Bone marrow (tissue), 2 donors: ENCODE measurements at places on chromosomes 4 and X.

GRCh38 chrX:119708936-119709335 is 16.0 kb upstream of the SEPTIN6 start:
- no peak for DNase-seq

DNA sequence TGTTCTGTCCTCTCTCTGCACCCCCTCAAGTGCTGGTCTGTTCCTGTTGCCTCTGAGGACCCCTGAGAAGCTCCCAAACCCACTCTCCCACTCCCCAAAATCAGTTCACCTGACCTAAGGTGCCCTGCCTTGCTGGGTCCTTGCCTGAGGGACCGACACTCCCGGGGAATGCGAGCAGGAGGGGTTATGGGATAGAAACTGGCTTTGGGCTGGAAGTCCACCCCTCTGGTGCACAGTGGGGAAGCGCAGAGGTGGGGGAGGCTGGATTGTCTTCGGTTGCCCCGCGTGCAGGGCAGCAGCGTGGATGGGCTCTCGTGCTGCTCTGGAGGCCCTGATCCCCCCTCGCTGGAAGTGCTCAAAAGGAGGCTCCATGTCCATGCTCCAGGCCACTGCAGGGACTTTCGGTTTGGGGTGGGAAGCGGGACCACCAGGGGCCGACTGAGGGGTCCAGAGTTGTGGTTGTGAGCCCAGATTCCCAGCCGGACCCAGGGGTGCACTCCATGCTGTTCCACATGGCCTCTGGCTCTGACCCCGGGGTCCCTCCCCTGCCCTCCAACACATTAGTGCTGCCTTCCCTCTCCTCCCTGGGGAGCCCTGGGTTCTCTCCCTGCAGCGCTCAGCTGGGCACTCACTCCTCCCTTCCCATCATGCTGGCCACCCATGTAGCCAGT is 7.6 kb downstream of the SORCS2 start:
- DNase-seq = no peak

- DNase-seq = peak; percentile 92
These were observed 47.0 kb downstream of the SPRY1 start for GRCh38 chr4:123443401-123444289.

DNA sequence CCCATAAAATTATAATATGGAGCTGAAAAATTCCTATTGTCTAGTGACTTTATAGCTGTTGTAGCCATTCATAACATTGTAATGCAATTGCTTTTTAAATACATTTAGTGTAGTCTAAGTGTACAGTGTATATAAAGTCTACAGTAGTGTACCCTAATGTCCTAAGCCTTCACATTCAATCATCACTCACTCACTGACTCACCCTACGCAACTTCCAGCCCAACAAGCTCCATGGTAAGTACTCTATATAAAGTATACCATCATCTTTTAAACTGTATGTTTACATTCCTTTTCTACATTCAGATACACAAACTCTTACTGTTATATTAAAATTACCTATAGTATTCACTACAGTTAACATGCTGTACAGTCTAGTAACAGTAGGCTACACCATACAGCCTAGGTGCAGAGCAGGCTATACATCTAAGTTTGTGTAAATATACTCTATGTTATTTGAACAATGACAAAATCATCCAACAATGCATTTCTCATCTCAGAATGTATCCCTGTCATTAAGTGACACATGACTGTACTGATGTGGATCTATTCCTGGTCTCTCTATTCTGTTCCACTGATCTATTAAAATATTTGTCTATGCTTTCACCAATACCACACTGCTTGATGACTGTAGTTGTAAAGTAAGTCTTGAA is 33.7 kb downstream of the CLOCK start:
- DNase-seq = no peak

GRCh38 chrX:38868941-38869401 is 67.7 kb downstream of the MID1IP1 start:
- peak; percentile 67 for DNase-seq

- DNase-seq = no peak
These were observed 65.0 kb upstream of the IL15 start for GRCh38 chr4:141571362-141571761.

GRCh38 chr4:170242471-170242870 is 152.7 kb upstream of the AADAT start:
- no peak for DNase-seq

- no peak for DNase-seq
These were observed 27.2 kb downstream of the UPRT start for GRCh38 chrX:75301060-75301459.

GRCh38 chr4:122762520-122762919 is 30.0 kb downstream of the BBS12 start:
- no peak for DNase-seq

GRCh38 chrX:15755091-15755490 is 17.0 kb downstream of the CA5B start:
- no peak for DNase-seq
